ENCODE measurements at places on chromosomes 1 and 21. TPM values are rescaled to one million over a fixed set of nuclear protein-coding genes. Genes with fewer than 3 reads are reported as not detected.

- no peak for DNase-seq
These were observed 32.1 kb downstream of the RGL1 start for GRCh38 chr1:183837062-183837461.

GRCh38 chr1:52416811-52417210 is 12.4 kb downstream of the PRPF38A start:
- no peak for DNase-seq

The CELA3B gene
- not detected for total RNA-seq

The DCST1 gene
- total RNA-seq: not detected
